ENCODE measurements at places on chromosomes 4 and X. TPM values are rescaled to one million over a fixed set of nuclear protein-coding genes. Genes with fewer than 3 reads are reported as not detected.

GRCh38 chr4:73772363-73772762 is 32.0 kb downstream of the CXCL8 start:
- no peak overlapping the region for H3K27ac ChIP-seq
- H3K27me3 ChIP-seq = no peaks in the 10 kb centered on the region
- no peaks in the 10 kb centered on the region for H3K36me3 ChIP-seq
- H3K4me1 ChIP-seq = no peaks in the 10 kb centered on the region
- DNase-seq = no peak
- H3K4me3 ChIP-seq = no peak overlapping the region

DNA sequence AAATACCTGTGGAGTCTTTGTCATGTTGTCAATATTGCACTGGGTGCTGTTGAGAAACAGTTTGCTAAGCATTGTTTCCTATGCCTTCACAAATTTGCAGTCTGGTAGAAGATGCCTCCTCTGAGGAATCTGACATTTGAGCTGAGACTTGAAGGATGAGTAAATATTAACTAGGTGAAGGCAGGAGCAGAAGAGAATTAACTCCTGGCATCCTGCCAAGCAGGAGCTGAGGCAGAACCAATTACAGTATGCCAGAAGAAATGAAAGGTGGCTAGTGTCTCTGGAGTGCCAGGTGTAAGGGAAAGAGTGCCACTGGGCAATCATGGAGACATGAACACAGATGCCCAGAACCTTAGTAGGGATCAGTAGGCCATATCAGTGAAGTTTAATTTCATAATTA is 1778.2 kb upstream of the PCDH10 start:
- no peak overlapping the region for H3K27ac ChIP-seq
- no peak overlapping the region for H3K4me3 ChIP-seq
- DNase-seq = no peak
- H3K36me3 ChIP-seq = no peaks in the 10 kb centered on the region
- H3K4me1 ChIP-seq = no peaks in the 10 kb centered on the region

GRCh38 chr4:158682066-158682465 is 10.0 kb downstream of the ETFDH start:
- no peak overlapping the region for H3K4me3 ChIP-seq
- H3K4me1 ChIP-seq = no peaks in the 10 kb centered on the region
- peaks cover 4% of the 10 kb centered on the region for H3K36me3 ChIP-seq
- H3K27ac ChIP-seq = no peak overlapping the region

GRCh38 chr4:544386-545105 is 31.5 kb downstream of the TMEM271 start:
- H3K4me3 ChIP-seq = no peak overlapping the region
- H3K27ac ChIP-seq = no peak overlapping the region
- no peaks in the 10 kb centered on the region for H3K36me3 ChIP-seq
- no peaks in the 10 kb centered on the region for H3K27me3 ChIP-seq
- no peak for DNase-seq
- H3K4me1 ChIP-seq = no peaks in the 10 kb centered on the region

The MAGEC2 gene
- total RNA-seq = not detected

Data from Karpas-422 (cell line).